ENCODE measurements at places on chromosomes 12 and 14.

GRCh38 chr12:130480231-130480630 is 142.5 kb downstream of the PIWIL1 start:
- no peaks in the 10 kb centered on the region for H3K4me1 ChIP-seq
- no peaks in the 10 kb centered on the region for H3K27me3 ChIP-seq
- H3K4me3 ChIP-seq, result no peak overlapping the region

DNA sequence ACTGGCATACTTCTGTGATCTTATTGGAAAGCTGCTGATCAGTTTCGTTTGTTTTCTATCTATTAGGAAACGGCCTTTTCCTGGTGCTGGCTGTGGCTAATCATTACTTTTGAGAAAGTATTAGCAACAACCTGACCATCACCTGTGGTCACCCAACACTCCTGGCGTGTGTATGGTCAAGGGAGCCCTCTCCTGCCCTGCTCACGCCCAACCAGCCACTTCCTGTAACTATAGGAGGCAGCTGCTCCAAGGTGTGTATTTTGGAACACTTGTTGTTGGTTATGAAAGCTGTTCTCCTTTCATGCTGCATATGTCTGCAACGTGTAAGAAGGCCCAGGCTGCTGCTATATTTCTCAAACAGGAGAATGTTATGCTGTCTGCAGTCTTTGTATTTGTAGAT is 1582.8 kb downstream of the AACS start:
- H3K36me3 ChIP-seq, result no peaks in the 10 kb centered on the region
- H3K4me1 ChIP-seq, result no peaks in the 10 kb centered on the region
- no peak for DNase-seq
- no peak overlapping the region for H3K4me3 ChIP-seq

DNA sequence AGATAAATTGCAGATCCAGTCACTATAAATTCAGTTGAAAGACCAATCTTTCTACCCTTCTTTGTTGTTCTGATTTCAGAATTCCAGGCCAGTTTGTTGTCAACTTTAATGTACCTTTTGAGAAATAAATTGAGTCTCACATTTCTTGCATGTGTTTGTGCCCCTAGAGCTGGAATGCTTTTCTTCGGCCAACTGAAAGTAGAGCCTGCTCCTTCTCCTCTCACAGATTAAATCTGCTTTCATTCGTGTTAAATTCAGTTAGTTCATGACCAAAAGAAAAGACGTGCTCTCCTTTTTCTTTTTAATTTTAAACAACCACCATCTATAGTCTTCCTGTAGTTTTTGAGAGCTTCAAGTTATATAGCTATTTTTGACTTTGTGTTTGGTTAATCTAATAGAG is 22.9 kb downstream of the SOCS2 start:
- no peaks in the 10 kb centered on the region for H3K27me3 ChIP-seq
- no peak overlapping the region for H3K27ac ChIP-seq
- no peak for DNase-seq
- no peak overlapping the region for H3K4me3 ChIP-seq

GRCh38 chr14:103542605-103543088 is 13.7 kb downstream of the TRMT61A start:
- H3K27ac ChIP-seq, result no peak overlapping the region
- H3K4me3 ChIP-seq, result no peak overlapping the region
- H3K36me3 ChIP-seq, result no peaks in the 10 kb centered on the region
- H3K4me1 ChIP-seq, result no peaks in the 10 kb centered on the region
- H3K27me3 ChIP-seq, result no peaks in the 10 kb centered on the region
- no peak for DNase-seq

All from MM.1S (cell line).